ENCODE measurements at places on chromosomes 4 and X.

DNA sequence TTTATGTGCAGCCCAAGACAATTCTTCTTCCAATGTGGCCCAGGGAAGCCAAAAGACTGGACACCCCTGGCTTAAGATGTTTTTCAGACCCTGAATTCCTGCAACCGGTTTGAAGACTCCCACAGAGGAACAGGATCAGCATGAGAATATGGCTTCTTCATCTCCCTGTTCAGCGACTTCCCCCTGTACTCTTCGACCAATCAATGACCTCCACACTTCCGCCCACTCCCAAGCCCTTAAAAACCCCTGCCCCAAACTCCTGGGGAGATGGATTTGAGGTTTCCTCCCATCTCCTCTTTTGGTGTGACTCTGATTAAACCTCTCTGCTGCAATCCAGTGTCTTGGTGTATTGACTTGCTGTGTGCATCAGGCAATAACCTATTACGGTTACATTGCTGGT lies 344.4 kb downstream of the NR3C2 start:
- no peak for DNase-seq

DNA sequence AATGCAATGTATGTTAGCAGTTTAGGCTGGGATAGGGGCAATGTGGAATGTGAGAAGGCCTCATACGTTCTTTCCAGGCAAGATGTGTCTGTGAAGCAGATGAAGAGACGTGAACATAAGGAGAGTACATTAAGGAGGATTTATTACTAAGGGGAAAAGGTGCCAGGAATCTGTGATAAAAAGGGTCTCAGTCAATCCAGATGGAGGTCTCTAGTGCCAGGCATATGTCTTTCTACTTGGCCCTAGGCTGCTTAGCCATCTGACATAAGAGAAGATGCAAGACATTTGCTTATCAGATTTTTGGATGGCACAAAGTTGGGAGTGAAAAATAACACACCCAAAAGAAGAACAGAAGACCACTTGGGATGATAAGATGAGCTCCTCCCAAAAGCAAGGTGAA lies 93.0 kb upstream of the PRKG2 start:
- DNase-seq: no peak

DNA sequence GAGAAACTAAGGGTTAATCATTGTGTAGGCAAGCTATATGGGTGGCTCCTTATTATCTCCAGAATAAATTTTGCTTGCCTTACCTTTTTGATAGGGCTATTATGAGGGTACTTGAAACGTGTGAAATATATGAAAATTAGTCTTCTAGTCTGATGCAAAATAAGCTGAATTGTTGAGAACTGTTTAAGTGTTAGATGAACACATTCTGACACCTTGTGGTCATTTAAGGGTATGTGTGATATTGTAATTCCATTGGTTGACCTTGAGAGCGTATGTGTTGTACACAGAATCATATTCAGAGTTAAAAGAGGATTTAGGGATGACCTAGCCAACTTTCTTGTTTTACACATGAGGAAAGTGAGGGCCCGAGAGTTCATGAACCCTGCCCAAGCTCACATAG lies 44.6 kb upstream of the LINC00632 start:
- no peak for DNase-seq

DNA sequence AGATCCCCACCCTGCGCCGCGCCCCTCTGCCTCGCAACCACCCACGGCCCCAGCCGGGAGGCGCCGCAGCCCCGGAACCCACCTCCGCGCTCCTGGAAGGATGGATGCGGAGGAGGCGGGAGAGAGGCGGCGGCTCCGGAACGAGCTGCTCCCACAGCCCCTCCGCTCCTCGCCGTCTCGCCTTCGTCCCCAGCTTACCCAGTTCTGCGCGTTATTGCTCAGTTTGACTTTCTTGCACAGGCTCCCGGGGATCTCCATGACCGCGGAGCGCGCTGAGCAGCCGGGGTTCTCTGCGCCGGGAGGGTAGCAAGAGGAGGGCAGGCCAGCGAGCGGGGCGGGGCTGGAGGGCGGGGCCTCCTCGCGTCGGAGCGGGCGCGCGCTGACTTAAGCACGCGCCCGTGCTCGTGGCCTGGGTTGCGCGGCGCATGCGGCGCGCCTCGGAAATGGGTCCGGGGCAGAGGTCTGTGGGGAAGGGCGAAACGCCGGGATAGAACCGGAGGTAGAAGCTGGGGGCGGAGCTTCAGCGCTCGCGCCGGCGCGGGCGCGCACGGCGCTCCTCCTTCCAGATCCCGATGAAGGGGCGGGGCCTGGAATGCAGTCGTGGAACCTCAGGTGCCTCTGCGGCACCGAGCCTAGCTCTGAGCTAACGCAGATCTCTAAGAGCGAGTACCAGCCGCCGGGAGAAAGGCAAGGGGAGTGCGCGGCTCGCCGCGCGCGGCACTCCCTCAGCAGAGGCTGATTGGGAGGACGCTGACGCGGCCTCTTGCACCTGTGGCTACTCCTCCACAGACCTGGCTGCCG lies at the start of gene PAPSS1:
Gene PAPSS1, minus strand, starts transcription at position 313 of the 801 bp plus-strand sequence. Its CDS starts 55 bp downstream, at position 258.
- peak; percentile 96 for DNase-seq

- DNase-seq: no peak
Measured at GRCh38 chrX:24566240-24566639, 80.9 kb downstream of the PCYT1B start.

Data from left ventricle myocardium inferior (tissue), 1 donor.